ENCODE measurements at places on chromosomes 7 and 10.

DNA sequence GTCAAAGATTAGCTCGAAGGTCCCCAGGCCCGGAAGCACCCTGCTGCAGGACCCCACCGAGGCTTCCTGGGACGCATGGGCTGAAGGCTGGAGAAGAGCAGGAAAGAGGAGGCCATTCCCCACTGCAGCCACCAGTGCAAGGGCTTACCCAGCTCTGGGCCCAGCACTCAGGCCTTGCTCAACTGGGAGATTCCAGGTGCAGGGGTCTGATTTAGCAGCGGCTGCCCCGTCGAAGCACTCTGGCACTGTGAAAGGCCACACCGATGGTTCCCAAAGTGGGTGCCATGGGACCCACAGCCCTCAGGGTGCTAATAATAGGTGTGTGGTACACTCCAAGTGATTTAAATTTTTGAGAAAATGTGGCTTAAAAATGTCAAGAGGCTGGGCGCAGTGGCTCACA lies 130.9 kb downstream of the OAT start:
- no peak overlapping the region for H3K27ac ChIP-seq
- no peaks in the 10 kb centered on the region for H3K36me3 ChIP-seq
- no peak for DNase-seq
- peaks cover 8% of the 10 kb centered on the region for H3K27me3 ChIP-seq
- H3K4me1 ChIP-seq = peaks cover 4% of the 10 kb centered on the region

- no peaks in the 10 kb centered on the region for H3K27me3 ChIP-seq
- peaks cover 11% of the 10 kb centered on the region for H3K4me1 ChIP-seq
- DNase-seq = peak; percentile 74
- no peaks in the 10 kb centered on the region for H3K36me3 ChIP-seq
Observed at GRCh38 chr10:84177541-84178141, 4.0 kb downstream of the GPR15LG start.

DNA sequence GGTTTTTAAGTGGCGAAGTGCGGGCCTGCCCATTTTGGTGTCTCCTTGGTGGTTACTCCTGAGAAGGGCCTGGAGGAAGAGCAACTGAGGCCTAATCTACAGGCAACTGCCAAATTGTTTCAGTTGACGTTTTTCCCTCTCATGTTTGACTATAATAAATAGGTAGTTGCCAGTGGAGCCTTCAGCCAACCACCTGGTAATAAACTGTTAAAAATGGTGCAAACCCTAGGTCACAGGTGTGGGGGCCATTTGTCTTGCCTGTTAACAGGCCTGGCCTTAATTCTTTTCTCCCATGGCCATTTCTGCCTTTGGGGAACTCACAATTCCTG lies 3.7 kb downstream of the IKZF1 start:
- H3K27ac ChIP-seq = peak overlapping the region; percentile 93
- peaks cover 54% of the 10 kb centered on the region for H3K36me3 ChIP-seq
- no peaks in the 10 kb centered on the region for H3K27me3 ChIP-seq
- DNase-seq = no peak

- H3K4me1 ChIP-seq = peaks cover 1% of the 10 kb centered on the region
- DNase-seq = no peak
- H3K4me3 ChIP-seq = no peak overlapping the region
- H3K27ac ChIP-seq = no peak overlapping the region
- peaks cover 2% of the 10 kb centered on the region for H3K36me3 ChIP-seq
Observed at GRCh38 chr7:154744256-154744860, 258.6 kb downstream of the PAXIP1 start.

DNA sequence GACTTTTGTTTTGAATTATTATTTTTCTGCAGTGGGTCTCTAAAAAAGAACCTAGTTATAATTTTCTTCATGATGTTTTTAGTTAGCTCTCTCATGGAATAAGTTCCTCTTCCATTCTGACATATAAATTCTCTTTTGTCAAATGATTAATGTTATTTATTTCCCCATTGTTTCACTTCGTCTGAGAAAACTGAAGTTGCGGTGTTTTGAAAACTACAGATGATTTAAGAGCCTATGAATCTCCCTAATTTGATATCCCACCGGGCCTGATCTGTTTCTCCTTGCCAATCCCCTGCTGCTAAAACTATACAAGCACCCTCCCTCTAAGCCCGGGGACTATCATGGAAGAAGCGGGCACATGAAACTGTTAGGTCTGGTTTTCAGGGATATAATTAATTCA lies 41.4 kb downstream of the HTR7 start:
- H3K27ac ChIP-seq = no peak overlapping the region
- no peak for DNase-seq
- no peak overlapping the region for H3K4me3 ChIP-seq
- peaks cover 13% of the 10 kb centered on the region for H3K27me3 ChIP-seq

GRCh38 chr10:122656741-122657140 lies 42.9 kb downstream of the C10orf120 start:
- no peaks in the 10 kb centered on the region for H3K4me1 ChIP-seq
- H3K36me3 ChIP-seq = no peaks in the 10 kb centered on the region
- no peak overlapping the region for H3K27ac ChIP-seq
- no peak for DNase-seq

DNA sequence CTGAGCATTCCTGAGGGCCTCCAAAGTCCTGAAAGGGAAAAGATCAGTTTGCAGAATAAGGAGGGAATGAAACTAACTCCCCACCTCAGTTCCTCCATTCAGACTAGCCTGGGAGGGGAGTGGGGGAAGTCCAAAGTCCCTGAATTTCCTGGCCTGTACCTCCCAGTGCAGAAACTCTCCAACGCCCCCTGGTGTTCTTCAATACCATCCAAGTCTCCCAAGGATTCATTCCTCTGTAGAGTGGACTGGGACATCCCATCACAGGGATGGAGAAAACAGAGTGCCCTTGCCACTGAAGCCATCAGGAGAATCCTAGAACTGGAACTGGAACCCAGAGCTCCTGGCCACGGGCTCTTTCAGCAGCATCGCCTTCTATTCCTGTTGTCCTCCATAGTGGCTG lies 1.6 kb upstream of the COL13A1 start:
- H3K27me3 ChIP-seq = peaks cover 88% of the 10 kb centered on the region
- H3K4me3 ChIP-seq = no peak overlapping the region
- H3K27ac ChIP-seq = no peak overlapping the region
- H3K36me3 ChIP-seq = no peaks in the 10 kb centered on the region
- H3K4me1 ChIP-seq = peaks cover 10% of the 10 kb centered on the region

- no peak overlapping the region for H3K4me3 ChIP-seq
- no peaks in the 10 kb centered on the region for H3K27me3 ChIP-seq
- H3K36me3 ChIP-seq = no peaks in the 10 kb centered on the region
- no peaks in the 10 kb centered on the region for H3K4me1 ChIP-seq
- H3K27ac ChIP-seq = no peak overlapping the region
Observed at GRCh38 chr7:87359366-87359765, 13.9 kb downstream of the CROT start.

GRCh38 chr10:130470973-130471372 lies 334.8 kb downstream of the GLRX3 start:
- H3K4me3 ChIP-seq = no peak overlapping the region
- no peak overlapping the region for H3K27ac ChIP-seq
- no peaks in the 10 kb centered on the region for H3K4me1 ChIP-seq
- peaks cover 5% of the 10 kb centered on the region for H3K27me3 ChIP-seq
- no peak for DNase-seq

DNA sequence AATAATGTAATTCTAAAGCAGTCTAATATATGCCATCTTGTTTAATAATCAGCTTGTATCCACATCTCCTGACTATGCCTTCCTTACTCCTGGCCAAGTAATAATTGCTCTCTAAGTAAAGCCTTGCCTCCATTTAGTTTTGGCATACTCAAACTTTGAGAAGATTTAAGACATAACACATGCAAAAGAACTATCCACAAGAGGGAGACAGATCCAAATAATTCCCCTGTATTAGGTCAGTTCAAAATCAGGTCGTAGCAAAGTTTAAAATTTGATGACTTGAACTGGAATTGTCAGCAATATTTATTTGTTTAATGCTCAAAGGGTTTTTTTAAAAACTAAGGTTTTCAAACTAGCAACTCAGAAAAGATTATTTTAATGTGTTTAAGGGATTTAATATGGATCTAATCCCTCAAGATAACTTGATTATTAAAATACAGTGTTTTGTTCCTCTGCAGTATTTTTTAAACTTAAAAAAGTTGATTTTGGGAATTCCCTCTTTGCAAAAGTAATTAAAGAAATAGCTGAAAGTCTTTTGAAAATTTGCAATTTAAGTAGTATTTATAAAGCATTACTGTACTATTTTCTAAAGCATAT lies 95.3 kb downstream of the HDAC9 start:
- H3K4me3 ChIP-seq = no peak overlapping the region
- no peaks in the 10 kb centered on the region for H3K4me1 ChIP-seq
- DNase-seq = no peak
- peaks cover 3% of the 10 kb centered on the region for H3K36me3 ChIP-seq
- no peaks in the 10 kb centered on the region for H3K27me3 ChIP-seq

DNA sequence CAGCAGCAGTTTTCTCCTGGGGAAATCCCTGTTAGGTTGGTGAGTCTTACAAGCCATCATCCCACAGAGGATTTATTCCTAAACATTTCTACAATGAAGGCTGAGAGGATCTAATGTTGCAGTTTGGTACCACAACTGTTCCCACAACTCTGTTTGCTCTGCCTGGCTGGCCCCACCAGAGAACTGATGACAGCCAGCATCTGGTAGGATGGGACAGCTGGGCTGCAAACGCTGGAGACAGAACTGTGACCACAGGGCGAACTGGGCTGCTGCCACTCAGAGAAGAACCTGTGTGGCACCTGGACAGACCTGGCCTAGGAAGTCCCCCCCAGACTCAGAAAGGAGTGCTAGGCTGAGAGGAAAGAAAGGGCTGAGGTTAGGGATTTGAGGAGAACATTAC lies 94.8 kb downstream of the CALN1 start:
- H3K36me3 ChIP-seq = no peaks in the 10 kb centered on the region
- no peak overlapping the region for H3K27ac ChIP-seq
- no peak overlapping the region for H3K4me3 ChIP-seq
- H3K4me1 ChIP-seq = no peaks in the 10 kb centered on the region

- DNase-seq = no peak
- no peaks in the 10 kb centered on the region for H3K4me1 ChIP-seq
- H3K36me3 ChIP-seq = no peaks in the 10 kb centered on the region
- H3K4me3 ChIP-seq = no peak overlapping the region
- no peaks in the 10 kb centered on the region for H3K27me3 ChIP-seq
- no peak overlapping the region for H3K27ac ChIP-seq
Observed at GRCh38 chr7:122006687-122007086, 133.7 kb downstream of the PTPRZ1 start.

DNA sequence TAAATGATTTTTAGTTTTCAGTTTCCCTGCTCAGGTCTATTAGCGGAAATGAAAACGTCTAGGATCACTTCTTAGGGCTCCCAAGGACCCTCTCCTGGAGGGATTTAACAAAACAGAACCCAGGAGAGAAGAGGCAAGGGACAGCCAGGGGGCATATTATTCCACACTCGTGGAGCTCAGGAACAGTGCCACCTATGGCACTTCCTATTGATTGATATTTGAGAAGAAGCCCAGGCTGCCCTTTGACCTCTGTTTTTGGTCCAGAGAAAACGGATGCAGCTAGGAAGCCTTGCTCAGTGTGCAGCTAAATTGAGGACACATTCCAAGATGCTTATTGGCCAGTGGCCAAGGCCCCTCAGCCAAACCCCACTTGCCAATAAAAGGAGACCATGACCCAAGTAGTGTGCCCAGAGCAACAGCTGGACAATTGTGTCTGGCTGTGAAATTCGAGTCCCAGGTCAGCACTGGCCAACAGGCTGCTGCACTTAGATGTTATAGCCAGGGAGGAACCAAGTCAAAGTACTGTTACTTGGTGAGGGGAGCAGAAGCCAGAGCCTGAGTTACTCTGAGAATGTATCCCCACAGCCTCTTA lies 24.0 kb upstream of the GPNMB start:
- no peak overlapping the region for H3K4me3 ChIP-seq
- H3K27me3 ChIP-seq = peaks cover 21% of the 10 kb centered on the region
- no peaks in the 10 kb centered on the region for H3K36me3 ChIP-seq
- no peak for DNase-seq
- H3K27ac ChIP-seq = no peak overlapping the region
- H3K4me1 ChIP-seq = no peaks in the 10 kb centered on the region

GRCh38 chr7:148598351-148598750 lies 7.8 kb downstream of the C7orf33 start:
- peaks cover 8% of the 10 kb centered on the region for H3K4me1 ChIP-seq
- no peak for DNase-seq
- no peak overlapping the region for H3K4me3 ChIP-seq

DNA sequence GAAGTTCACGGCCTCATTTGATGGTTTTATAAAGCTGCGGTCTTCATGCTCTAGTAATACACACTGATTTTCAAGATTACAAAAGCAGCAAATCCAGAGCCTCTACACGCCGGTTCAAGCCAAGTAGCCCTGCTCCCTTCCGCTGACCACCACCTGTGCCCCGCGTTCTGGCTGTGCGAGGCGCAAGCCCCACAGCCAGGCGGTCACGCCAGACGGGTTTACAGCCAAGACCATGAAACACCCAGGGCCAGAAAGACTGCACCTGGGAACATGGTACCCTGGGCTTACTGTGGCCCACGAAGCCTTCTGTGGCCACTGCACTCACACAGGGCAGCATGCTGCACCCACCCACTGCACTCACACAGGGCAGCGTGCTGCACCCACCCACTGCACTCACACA lies 33.6 kb downstream of the GPER1 start:
- peaks cover 5% of the 10 kb centered on the region for H3K4me1 ChIP-seq
- no peak for DNase-seq
- H3K27ac ChIP-seq = no peak overlapping the region
- no peaks in the 10 kb centered on the region for H3K27me3 ChIP-seq
- no peak overlapping the region for H3K4me3 ChIP-seq
- H3K36me3 ChIP-seq = no peaks in the 10 kb centered on the region

DNA sequence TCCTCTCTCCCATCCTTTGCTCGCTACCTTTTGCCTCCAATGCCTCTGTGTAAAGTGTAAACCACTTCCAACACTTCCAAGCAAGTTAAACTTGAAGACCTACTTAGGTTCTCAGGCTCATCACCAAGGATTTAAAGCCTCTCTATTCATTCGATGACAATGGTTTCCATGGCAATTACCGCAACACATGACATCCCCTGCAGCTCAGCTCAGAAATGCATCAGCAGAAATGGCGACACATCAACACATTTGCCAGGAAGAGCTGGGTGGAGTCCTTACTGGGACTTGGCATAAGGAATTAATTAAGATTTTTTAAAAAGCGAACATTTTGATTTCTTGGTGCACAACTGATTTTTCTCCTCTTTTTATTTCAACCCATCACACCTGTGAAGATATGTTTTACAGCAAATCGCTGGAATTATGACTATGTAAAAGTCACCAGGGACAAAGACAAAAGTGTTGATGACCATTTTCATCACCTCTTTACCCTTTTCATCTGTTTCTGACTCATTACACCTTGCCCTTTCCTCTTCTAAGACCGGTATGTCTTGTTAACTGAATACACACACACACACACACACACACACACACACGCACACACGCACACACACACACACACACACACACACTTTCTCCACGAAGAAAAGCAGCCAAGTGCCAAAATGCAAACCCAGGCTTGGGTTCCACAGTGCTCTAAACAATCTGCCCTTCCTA lies 453.4 kb upstream of the CELF2 start:
- no peak overlapping the region for H3K27ac ChIP-seq
- H3K4me1 ChIP-seq = no peaks in the 10 kb centered on the region
- H3K27me3 ChIP-seq = peaks cover 21% of the 10 kb centered on the region
- DNase-seq = no peak
- no peaks in the 10 kb centered on the region for H3K36me3 ChIP-seq

GRCh38 chr10:1782841-1783240 lies 45.5 kb upstream of the ADARB2 start:
- no peaks in the 10 kb centered on the region for H3K4me1 ChIP-seq
- peaks cover 6% of the 10 kb centered on the region for H3K27me3 ChIP-seq
- H3K4me3 ChIP-seq = no peak overlapping the region
- no peak overlapping the region for H3K27ac ChIP-seq
- no peaks in the 10 kb centered on the region for H3K36me3 ChIP-seq

- no peaks in the 10 kb centered on the region for H3K4me1 ChIP-seq
- H3K4me3 ChIP-seq = no peak overlapping the region
- DNase-seq = no peak
- no peaks in the 10 kb centered on the region for H3K27me3 ChIP-seq
- no peak overlapping the region for H3K27ac ChIP-seq
Observed at GRCh38 chr10:93656155-93656554, 43.8 kb downstream of the PDE6C start.

All from effector memory CD8-positive, alpha-beta T cell (primary cell).